Activated CD4-positive, alpha-beta T cell treated with anti-CD3 and anti-CD28 coated beads, Interleukin-2, Interleukin-6, amounts not matched to agents 100 ng/mL and 50 ng/mL, durations not matched to agents 16 hours and 8 hours (primary cell): ENCODE measurements at places on chromosomes 11 and 22.

GRCh38 chr11:70734379-70734778 lies 336.1 kb downstream of the CTTN start:
- DNase-seq, result no peak

DNA sequence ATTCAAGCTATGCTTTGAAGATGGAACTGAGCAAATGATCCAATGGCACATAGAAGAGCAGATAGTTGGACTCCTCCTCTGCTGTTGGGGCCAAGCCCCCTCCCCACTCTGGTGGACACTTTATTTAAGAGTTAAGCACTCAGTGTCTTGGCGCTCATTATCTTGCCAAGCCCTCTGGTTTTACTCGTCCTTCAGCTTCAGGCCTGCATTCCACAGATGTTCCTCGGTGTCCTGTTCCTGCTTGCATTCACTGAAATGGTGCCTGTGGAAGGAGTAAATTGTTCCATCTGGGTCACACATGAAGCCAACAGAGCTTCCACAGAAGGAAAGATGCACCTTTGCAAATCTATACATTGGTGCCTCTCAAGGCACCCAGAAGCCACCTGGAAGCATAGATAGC lies 26.1 kb downstream of the MAML2 start:
- no peak for DNase-seq

- DNase-seq, result peak; percentile 91
Measured at GRCh38 chr11:61336171-61336935, 3.3 kb downstream of the TKFC start.

GRCh38 chr11:113289431-113290187 lies 24.8 kb upstream of the TTC12 start:
- peak; percentile 74 for DNase-seq

- no peak for DNase-seq
Measured at GRCh38 chr11:74950374-74950969, 1.4 kb downstream of the SPCS2 start.
